ENCODE measurements at places on chromosomes 2 and 18. TPM values are rescaled to one million over a fixed set of nuclear protein-coding genes. Genes with fewer than 3 reads are reported as not detected.
A peak's percentile ranks its signal among the peaks of the same experiment; 100 is the strongest.

DNA sequence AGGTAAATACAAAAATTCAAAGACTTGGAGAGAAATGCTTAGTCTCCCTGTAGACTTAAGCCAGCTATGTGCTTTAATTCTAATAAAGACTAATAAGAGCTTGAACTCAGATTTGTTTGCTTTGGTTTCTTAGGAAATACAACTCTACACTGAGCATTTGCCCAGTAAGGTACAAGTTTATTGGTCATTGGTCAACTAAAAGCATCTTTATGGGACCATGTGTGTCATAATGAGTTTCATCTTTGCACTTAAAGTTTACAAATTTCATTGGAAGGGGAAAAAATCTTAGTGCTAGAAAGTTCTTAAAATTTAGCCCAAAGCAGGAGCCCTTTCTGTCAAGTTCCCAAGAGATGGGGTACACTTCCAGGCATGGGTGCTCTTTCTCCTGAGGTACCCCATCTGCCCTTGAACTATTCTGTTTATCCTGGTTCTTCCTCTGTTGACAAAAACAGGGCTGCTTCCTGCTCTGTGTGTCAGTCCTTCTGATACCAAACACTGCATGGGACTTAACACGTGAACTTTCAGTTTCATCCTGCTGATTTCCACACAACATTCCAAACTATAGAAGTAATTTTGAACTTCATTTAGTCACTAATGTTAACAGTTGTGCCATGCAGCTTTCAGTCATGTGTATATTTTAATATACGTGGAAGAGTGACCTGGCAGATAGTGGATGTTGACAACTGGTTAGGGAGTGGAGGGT is 200.2 kb downstream of the TPGS2 start:
- DNase-seq, result no peak

GPBAR1 gene
- total RNA-seq, result not detected

DNA sequence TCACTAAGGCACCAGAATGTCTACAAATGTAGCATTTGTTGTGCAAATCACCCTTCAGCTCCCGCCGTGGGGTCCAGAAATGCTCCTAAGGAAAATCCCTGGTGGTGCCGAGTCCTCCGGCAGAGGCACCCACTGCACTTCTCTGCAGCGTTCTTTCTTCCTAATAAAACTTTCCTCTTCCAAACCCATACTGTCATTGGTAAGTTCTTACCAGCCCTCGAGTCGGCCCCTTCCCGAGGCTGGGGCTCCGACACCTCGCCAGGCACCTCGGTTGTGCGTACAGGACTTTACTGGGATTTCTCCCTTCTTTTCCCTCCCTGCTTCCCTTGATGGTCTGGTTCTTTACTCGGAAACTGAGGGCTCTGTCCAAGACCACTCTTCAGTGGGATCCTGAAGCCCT is 10.3 kb upstream of the AGXT start:
- DNase-seq, result no peak

CPO gene
- total RNA-seq, result not detected

DNA sequence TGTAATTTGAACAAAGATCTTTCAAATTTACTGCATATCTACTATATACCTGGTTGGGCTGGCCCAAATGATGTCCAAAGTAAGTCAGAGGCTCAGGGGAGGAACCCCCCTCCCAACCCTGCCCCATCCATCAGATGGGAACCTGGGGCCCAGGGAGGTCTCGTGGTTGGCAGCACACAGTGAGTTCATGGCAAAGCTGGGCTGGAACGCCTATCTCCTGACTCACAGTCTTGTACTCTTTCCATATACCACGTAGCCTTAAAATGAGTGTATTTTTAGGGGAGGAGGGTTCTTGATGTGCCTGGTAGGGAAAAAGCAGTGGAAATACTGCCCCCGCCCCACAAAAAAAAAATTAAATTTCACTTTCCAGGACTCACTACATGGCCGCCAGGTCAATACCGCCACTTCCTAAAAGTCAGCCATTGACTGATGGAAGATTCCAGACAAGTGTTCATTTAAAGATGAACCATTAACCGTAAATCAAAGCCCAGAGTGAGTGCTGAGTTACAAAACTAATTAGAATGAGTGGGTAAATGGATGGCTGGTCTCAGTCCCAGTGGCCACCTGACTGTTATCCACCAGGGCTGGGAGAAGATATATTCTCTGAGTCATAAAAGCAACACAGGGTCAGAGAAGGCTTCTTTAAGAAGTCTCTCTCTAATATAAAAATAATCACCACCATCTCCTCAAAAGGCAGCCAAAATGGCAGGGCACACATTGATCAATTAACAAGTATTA is 80.5 kb downstream of the ZBTB7C start:
- DNase-seq, result peak; percentile 86

HOXD10 gene
- 18.1 TPM for total RNA-seq

SNTG2 gene
- total RNA-seq, result 0.86 TPM

- peak; percentile 57 for DNase-seq
These were observed 63.6 kb upstream of the FZD5 start for GRCh38 chr2:207833251-207833751.

DNA sequence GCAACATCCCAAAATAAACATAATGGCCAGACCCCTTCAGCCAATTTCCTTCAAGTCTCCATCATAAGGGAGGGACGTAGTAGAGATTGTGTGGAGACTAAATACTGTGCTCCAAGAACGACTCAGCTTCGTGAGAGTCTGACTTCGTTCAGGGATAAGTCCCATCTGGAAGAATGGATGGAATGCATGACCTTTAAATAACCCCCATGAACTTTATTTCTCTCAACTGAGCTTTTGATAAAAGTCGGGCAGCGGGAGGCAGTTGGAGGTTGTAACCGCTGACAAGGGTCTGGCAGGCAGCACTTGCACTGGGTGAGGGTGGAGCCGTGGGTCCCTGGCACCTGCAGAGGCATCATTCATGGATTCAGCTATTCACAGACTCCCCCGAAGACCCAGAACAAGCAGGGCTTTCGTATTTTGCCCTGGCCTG is 115.9 kb downstream of the ZFP36L2 start:
- DNase-seq, result peak; percentile 77

DNA sequence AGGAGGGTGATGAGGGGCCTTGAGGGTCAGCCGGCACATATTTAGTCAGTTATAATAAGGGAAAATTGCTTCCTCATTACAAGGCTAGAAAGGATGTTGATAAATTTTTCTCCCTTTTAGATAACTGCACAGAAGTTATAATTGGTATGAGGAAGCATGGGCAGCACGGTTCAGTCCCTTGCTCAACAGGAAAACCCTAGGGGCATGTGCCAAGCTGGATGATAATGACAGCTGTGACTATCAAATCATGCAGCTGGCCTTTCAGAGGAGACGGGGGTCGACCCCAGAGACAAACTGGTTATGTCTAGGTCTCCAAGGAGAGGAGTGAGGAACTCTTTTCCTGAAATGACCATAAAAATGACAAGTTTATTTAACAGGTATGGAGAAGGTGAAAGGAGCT is 448.1 kb upstream of the VRK2 start:
- no peak for DNase-seq

- no peak for DNase-seq
These were observed 30.4 kb downstream of the LBH start for GRCh38 chr2:30261695-30262211.

FSIP2 gene
- total RNA-seq, result not detected

DNA sequence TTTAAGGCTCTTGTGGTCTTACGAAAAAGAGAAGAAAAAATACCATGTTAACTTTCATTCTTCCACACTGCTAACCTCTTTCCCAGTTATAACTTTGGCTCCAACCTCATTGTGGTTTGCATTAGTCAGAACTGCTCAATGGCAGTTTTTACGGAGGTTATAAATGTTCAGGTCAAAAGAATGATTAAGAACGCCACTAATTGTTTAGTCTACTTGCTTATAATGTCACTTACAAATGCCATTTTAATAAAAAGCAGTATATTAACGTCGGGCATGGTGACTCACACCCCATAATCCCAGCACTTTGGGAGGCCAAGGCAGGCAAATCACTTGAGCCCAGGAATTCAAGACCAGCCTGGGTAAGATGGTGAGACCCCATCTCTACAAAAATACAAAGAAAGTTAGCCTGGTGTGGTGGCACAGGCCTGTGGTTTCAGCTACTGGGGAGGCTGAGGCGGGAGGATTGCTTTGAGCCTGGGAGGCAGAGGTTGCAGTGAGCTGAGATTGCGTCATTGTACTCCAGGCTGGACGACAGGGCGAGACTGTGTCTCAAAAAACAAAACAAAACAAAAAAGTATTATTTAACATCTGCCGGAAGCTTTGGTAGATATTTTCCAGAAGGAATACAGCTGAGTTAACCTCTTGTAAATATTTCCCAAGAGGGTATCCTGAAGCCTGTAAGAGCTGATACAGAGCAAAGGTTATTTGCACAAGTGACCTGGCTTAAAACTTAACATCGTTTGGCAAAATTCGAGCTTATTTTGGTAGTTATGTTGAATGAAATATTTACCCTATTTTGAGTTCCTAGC is 5.1 kb downstream of the AGPS start:
- DNase-seq, result peak; percentile 96

SLC20A1 gene
- 159 TPM for total RNA-seq

DNA sequence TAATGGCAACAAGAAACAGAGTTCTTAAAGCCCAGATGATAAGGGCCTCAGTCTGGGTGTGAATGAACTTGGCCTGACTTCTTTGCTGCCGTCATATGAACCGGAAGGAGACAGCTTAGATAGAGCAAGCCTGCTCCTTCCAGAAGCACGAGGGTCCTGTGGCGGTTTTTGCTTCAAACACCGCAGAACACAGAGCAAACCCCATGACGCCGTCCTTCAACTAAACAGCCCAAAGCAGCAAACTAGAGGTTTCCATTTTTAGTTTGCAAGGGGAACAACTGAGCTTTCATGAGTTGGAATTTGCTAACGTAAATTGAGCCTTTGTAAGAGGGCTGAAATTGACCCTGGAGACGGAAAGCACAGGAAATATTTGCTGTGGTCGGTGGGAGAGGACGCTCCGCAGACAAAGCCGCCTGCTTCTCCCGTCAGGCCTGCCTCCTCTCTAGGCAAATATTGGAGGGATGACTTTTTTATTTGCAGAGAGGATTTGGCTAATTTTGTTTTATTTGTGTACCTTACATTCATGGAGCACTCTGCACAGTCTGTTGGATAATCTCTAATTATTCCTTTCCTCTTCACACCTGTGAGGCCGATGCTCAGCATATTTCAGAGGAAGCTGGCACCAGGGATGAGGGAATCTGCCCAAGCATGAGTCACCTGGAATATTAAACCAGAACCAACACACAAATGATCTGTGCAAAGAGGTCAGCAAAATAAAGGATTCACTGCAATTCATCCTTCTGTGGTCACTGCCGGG is 134.0 kb upstream of the NCK2 start:
- no peak for DNase-seq

DNA sequence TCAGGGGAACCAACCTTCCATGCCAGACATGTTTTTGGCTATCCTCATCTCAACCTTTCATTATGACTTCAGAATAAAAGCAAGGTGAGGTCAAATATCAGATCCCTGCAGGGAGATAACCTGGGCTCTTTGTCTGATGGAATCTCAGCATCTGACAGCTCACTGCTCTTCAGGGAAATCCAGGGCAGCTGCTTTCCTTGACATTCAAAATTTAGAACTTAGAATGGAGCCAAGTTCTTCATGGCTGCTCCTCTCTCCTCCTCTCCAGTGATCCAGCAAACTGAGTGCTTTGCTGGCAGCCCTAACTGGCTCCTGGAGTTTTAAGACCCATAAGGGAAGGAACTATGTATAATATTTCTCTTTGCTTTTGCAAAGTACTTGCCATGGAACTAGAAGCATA is 716.3 kb downstream of the TSN start:
- DNase-seq, result no peak

DNA sequence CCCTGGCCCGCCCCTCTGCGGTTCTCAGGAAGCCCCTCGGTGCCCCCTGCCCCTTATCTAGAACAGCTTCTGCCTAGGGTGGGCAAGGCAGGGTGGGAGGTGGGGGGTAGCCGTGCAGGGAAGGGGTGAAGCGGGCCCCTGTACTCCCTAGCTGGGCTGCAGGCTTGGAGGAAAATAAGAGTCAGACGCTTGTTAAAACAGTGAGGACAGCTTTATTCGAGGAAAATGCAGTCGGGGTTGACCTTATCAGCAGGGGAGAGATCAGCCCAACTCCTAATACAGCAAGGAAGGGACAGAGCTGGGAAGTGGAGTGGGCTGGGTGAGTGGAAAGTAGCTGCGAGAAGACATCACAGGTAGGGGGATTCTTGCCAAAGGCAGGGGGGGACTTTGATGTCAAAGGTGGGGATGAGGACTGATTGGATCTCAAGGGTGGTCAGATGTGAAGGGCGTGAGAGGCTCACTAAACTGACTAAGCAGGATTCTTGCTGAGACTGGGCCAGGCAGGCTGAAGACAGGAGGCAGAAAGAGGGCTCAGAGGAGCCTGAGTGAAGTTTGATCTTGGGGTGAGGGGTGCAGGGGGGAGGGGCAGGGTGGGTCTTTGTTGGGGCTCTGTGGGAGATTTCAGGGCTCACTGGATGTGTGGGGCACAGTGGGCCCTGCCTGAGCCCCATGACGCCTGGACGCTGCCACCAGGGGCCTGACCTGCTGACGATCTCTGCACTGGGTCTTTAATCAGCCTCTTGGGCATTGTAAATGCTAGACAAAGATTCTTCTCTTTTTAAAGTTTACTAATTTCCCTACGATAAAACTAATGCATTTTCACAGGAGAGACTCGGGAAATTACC is 29.9 kb downstream of the HPCAL1 start:
- no peak for DNase-seq

GRCh38 chr18:23765931-23766330 is 76.7 kb downstream of the LAMA3 start:
- no peak for DNase-seq

DNA sequence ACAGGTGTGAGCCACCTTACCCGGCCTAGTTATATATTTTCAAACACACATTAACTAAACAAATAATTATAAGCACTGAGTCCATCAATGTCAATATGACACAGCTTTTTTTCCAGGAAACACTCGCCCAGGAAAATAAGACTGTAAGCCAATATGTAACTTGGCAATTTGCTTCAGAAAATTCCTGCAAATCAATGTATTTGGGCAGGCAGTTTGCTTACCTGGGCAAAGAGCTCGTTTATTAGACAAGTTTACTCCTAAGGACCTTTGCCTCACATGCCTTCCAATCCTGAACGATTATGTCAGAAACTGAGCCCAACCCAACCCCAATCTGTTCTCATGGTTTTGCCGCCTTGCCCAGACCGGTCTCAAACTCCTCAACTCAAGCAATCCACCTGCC is 34.7 kb upstream of the NDUFV2 start:
- no peak for DNase-seq

RBKS gene
- 2.2 TPM for total RNA-seq

- no peak for DNase-seq
These were observed 90.5 kb upstream of the ITGB6 start for GRCh38 chr2:160290598-160290997.

GRCh38 chr2:88874063-88874657 is 182.7 kb downstream of the RPIA start:
- DNase-seq, result peak; percentile 59
